Kidney (tissue), 22 donors: ENCODE measurements at places on chromosomes 7 and 10. TPM values are rescaled to one million over a fixed set of nuclear protein-coding genes. Genes with fewer than 3 reads are reported as not detected.

Gene ADIRF
- polyA plus RNA-seq, result 897 TPM

Gene ELN
- 14.9 TPM for polyA plus RNA-seq

Gene CASTOR2
- 0.71 TPM for polyA plus RNA-seq

Gene KIAA1217
- 10.4 TPM for polyA plus RNA-seq

Gene ZC3HAV1L
- 0.37 TPM for polyA plus RNA-seq

Gene HMX3
- not detected for polyA plus RNA-seq

Gene DNAJC30
- polyA plus RNA-seq, result 28.6 TPM

Gene ARHGEF35
- polyA plus RNA-seq, result 9.5 TPM

Gene DDIT4
- 96.9 TPM for polyA plus RNA-seq

DNA sequence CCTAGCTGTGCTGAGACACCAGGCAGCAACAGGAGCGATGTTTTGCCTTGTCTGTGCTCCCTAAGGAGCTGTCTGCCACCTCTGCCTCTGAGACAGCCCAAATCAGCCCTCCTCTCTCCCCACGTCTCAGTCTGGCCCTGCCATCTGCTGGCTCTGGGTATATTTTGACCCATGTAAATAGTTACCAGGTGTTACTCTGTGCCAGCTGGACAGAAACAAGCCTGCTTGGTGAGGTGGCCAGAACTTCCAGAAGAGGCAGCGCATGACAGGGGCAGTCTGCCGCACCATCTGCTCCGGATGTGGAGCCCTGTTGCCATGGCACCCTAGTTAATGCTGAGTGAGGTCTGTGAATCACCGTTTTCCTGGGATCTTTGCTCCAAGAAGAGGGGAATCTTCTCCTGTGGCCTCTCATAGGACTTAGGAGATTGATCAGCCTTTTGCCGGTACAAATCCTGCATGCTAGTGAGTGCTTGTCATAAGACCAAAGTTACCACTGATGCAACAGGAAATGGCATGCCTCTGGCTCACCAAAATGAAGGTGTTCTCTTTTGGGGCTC, 31.8 kb downstream of the GSTO2 start:
- DNase-seq, result peak; percentile 64

- no peak for DNase-seq
These were observed 7.9 kb downstream of the NUDT13 start for GRCh38 chr10:73117976-73118743.

DNA sequence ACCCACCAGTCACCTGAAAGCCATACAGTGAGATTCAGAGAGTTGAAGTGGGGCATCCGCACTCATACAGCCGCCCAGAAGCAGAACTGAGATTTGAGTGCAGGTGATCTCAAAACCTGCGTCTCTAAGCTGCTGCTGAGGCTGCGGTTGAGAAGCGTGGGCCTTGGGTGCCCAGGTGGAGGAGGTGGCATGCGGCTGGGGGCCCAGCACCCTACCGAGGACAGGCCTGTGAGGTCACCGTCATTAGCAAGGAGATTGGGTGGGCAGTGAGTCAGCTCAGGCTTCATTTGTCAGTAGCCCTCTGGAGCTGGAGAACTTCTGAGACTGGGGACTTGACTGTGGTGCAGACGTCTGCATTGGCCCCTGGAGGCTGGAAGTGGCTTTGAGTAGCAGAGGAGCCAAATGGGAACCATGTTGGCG, 29.8 kb downstream of the ZMIZ1 start:
- no peak for DNase-seq

DNA sequence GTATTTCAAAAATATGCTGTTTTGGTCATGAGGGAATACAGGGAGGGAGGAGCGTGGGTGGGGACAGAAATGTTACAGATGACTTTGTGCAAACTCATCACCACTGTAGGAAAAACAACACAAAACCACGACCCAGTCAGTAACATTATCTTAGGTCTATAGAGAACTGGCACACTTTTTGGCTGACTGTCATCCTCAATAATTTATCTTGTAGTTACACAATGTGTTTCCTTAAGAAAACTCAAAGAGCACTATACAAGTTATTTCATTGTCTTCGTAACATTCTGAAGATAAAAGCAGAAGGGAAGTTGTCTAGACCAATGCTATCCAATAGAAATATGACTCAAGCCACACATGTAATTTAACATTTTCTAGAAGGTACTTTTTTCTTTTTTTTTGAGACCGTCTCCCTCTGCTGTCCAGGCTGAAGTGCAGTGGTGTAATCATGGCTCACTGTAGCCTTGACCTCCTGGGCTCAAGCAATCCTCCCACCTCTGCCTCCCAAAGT, 16.9 kb upstream of the CDK14 start:
- no peak for DNase-seq

GRCh38 chr7:25557379-25557917, 329.2 kb upstream of the NPVF start:
- DNase-seq, result peak; percentile 88

GRCh38 chr10:126063353-126063791, 167.0 kb downstream of the FANK1 start:
- DNase-seq, result no peak

DNA sequence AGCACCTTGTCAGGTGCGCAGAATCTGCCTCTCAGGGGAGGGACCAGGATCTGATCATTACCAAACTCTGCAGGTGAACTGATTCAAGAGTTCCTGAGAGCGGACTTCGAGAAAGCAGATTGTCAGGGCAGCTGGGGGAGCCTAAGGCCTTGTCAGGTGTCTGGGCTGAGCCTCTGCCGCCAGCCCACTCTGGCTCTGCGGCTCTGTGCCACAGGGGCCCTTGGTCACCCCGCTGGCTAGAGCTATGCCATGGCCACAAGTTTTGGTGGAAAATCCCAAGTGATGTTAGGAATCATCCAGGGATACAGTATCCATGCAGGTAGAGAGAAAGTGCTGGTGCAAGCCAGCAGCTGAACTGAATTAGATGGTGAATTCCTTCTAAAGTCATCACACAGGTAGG, 4.2 kb downstream of the ADAMTS14 start:
- DNase-seq, result no peak

GRCh38 chr10:111187096-111187495, 110.3 kb downstream of the ADRA2A start:
- no peak for DNase-seq

DNA sequence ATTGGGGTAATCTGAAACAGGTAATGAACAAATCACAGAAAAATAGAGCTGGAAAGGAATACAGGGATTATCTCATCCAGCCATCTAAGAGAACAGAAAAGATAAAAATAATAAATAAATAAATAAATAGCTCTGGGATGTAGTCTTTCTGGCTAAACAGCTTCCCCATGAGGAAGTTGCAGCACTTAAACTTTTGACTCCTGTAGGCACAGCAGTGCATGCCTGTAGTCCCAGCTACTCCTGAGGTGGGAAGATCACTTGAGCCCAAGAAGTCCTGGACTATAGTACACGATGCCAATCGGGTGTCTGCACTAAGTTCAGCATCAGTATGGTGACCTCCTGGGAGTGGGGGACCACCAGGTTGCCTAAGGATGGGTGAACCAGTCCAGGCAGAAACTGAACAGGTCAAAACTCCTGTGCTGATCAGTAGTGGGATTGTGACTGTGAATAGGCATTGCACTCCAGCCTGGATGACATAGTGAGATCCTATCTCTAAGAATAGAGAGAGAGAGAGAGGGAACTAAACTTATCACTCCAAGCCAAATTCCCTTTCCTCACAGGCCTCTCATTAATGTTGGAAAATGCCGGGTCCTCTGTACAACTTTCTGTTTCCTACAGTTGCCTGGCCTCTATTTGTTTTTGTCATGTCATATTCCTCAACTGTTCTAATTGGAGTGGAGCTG, 61.7 kb upstream of the CDK13 start:
- DNase-seq, result no peak

- peak; percentile 28 for DNase-seq
These were observed 49.0 kb downstream of the TMEM270 start for GRCh38 chr7:73909996-73910395.

DNA sequence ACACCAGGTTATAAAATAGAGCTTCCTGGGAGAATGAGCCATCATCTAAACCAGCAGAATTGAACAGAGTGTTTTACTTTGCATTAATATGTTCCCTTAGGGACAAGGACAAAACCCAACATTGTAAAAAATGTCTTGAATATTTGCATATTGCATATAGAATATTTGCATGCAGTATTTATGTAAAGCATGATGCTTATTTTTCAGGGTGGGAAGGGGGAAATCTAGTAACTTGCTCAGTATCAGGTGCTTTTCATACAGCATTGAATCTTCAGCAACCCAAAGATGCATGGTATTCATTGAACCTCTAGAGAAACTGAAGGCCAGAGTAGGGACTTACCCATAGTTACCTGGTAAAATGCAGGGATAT, 409.2 kb upstream of the ZMIZ1 start:
- DNase-seq, result no peak

- no peak for DNase-seq
These were observed 93.0 kb downstream of the ABCC2 start for GRCh38 chr10:99875473-99875872.

GRCh38 chr7:65448816-65449504, 75.3 kb downstream of the ZNF92 start:
- no peak for DNase-seq

GRCh38 chr7:127922656-127923055, 108.6 kb downstream of the LRRC4 start:
- no peak for DNase-seq

- DNase-seq, result no peak
These were observed 37.4 kb upstream of the MEOX2 start for GRCh38 chr7:15723841-15724240.

GRCh38 chr10:132101529-132101928, 35.8 kb downstream of the JAKMIP3 start:
- peak; percentile 26 for DNase-seq

DNA sequence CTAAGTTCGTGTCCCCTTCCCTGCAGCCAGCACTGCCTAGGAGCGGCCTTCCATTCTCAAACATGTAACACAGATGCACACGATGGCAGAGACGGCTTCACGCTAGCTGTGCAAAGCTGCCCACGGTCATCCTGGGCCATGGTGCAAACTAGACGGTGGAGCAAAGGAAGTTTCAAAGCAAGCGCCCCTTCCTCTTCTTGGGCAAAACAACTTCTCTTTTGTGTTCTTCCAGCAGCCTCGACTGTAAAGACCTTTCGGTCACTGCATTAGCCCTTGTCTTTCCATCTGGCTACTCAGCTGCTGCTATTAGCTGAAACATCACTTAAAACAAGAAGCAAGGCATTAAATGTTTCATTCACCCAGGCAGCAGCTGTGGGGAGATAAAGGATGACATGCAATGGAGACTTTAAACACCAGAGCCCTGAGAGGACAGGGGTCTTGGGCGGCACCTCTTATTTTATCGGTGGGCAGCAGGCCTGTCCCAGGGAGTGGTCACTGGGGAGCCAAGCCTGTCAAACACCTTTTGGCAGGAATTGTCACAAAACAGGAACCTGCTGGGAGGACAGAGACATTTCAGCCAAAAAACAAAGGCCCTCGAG, 214.8 kb downstream of the KLF6 start:
- no peak for DNase-seq

DNA sequence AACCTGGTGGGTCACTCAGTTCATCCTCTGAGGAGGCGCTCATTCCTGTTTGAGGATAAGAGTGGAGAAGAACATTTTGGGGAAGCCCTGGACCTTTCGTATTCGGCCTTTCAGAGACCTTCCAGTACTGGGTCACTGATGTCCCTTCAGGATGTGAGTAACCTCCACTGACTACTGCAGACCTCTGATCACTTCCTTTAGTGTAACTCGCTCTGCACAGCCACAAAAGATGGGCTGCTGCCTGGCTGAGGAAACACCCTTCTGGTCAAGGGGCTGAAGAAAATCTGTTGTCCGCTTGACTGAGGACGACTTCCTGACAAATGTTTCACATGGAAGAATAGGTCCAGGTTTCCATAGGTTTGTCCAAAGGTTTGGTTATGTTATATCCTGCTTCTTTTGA, 15.9 kb upstream of the TBXAS1 start:
- DNase-seq, result no peak

- no peak for DNase-seq
These were observed 189.8 kb upstream of the IMMP2L start for GRCh38 chr7:111752022-111752582.

DNA sequence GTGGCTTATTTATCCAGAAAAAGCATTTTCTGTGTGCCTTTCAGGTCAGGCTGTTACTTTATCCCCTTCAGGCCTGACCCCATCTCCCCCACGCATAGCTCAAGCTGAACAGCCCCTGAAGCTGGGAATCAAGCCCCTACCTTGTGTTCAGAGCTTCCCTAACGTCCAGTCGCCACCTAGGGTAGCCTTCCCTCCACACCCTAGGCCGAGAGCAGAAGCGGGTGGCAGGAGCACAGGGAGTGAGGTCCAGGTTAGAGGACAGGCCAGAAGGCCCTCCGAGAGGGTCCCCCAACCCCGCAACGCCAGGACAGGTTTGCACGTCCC, 479 bp upstream of the SEMA4G start:
- DNase-seq, result no peak
